ENCODE measurements at places on chromosomes 12 and 14.
A peak's percentile ranks its signal among the peaks of the same experiment; 100 is the strongest.

DNA sequence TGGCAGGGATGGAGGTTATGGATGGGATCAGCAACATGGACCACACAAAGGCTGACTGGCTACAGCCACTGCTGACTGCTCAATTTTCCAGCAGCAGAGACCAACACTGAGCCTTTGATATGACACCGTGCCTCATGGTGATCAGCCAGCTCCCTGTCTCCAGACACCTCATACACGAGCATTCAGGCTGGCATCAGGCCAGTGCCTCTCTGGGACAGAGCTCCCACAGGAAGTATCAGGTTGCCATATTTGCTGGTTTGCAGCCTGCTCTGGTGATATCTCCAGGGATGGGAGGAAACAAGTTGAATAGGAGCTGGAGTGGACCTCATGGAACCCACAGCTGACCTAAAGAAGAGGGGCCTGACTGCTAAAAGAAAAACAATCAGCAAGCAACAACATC, 471.2 kb upstream of the ATXN7L3B start:
- no peak for DNase-seq

DNA sequence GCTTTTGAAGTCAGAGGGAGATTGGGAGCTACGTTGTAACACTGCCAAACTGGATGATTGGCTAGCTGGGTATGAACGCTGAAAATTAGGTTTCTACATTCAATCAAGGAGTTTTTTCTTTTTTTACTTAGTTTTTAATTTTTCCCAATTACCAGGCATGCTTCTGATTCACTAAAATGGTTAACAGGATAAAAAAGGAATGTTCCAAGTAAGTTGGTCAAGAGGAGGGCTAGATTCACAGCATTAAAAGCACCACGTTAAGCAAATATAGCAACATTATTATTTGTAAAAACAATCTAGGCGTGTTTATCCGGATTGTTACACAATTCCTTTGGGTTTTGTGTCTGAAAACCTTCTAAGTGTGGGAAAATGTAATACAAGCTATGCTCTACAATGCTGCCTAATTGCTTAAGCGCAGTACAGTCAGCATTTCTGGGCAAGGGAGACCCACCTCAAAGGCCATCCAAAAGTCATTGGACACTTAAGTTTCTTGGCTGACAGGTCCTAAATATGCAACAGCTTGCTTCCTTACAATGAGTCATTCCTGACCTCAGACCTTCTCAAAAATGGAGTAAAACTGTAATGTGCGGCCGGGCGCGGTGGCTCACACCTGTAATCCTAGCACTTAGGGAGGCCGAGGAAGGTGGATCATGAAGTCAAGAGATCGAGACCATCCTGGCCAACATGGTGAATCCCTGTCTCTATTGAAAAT, 1.2 kb downstream of the RPLP0 start:
- peak; percentile 81 for DNase-seq

DNA sequence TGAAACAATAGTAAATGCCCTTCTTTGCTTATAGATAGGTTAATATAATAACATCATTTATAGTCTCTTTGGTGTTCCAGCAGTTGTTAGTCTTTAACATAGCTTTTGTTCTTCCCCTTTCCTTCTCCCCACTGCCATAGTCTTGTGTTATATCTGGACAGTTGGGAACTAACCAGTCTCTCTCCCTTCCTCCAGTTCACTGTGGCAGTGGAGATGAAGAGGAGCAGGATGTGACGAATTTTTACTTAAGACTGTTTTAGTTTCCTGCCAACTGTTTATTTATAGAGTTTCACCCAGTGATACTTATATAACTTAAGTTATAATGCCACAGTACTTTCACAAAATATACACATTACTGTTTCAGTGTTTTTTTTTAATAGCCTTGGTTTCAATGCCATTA, 277.4 kb downstream of the PDZRN4 start:
- DNase-seq = no peak

DNA sequence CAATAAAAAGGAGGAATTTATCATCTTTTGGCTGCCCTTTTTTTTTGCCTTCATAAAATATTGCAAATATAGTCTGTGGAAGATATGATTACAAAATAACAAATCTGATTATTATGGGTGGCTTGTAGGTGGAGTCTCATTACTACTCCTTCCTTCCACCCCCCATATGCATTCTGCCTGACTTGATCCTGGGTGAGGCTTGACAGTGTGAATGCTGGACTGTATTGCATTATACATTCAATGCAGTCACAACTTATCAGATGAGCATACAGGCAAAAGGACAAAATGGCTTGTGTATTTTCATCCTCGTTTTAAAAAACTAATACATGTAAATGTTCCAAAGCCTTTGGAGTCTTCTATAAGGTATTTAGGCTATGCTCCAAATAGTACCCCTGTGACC, 186.3 kb downstream of the ANO4 start:
- DNase-seq = no peak

GRCh38 chr14:88998027-88998426, 173.6 kb downstream of the TTC8 start:
- DNase-seq = no peak

GRCh38 chr14:96821501-96821900, 24.3 kb downstream of the VRK1 start:
- no peak for DNase-seq

DNA sequence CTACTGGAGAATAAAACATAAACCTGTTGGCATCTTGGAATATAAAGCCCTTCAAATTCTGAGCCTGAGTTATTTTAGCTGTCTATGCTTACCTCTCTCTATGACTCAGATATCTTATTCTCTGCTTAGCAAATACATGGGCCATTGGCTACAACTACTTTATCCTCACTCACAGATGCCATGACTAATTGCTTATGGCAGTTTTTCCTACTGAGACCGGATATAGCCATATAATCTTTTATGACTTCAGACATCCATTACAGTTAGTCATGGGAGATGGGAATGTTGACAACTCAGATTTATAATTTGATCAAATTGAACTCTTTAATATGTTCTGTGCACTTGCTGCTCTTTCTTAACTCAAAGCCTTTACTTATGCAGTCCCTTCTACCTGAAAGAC, 502.4 kb upstream of the ATP2B1 start:
- peak; percentile 94 for DNase-seq

DNA sequence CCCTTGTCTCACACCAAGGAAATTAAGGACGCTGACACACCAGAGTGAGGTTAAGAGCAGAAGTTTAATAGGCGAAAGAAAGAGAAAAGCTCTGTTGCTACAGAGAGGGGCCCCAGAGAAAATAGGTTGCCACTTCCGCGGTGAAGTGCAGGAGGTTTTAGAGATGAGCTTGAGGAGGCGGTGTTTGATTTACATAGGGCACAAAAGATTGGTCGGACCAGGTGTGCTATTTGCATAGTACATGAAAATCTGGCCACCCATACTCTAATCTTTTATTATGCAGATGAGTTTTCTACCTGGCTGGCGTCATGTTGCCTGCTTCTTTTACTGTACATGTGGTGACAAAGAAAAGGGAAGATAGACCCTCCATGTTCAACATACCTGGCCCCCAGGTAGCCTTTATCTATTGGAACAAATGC, 23.3 kb upstream of the MYF6 start:
- no peak for DNase-seq

DNA sequence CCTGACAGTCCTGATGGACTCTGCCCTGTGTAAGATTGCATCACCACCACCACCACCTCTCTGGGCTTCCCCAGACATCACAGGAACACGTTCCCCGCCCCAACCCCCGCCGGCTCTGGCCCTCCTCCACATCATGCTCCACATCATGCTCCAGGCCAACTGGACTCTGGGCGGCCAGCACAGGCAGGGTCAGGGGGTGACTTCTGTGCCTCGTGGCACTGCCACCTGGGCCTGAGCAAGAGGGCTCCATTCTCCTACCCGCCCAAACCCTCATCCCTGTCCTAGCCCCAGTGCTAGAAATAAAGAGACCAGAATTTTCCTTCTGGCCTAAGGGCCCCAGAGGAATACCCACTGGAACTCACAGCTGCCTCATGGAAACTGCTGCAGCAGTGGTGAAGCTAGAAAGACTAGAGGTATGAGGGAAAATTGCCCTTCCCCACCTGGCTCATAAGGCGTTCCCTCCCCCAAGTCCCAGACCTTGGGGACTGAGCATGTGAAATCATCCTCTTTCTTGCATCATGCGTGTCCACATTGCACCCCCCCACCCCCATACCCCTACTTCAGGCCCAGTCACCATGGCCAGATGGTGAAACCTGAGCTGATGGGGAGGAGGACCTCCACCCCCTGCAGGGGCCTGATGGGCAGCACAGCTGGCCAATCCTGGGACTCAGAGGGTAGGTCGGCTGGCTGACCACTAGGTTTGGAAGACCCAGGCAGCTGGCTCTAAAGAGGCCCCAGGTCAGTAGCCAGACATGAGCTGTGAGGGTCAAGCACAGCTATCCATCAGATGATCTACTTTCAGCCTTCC, at the start of gene INHBE:
TSS of gene INHBE (plus strand) at position 742 of the 808 bp plus-strand sequence. CDS start 230 bp downstream, outside the sequence.
- peak; percentile 69 for DNase-seq

GRCh38 chr12:92134638-92135274, 10.9 kb downstream of the BTG1 start:
- DNase-seq = peak; percentile 84

- DNase-seq = no peak
These were observed 6.3 kb upstream of the USP44 start for GRCh38 chr12:95557625-95558024.

DNA sequence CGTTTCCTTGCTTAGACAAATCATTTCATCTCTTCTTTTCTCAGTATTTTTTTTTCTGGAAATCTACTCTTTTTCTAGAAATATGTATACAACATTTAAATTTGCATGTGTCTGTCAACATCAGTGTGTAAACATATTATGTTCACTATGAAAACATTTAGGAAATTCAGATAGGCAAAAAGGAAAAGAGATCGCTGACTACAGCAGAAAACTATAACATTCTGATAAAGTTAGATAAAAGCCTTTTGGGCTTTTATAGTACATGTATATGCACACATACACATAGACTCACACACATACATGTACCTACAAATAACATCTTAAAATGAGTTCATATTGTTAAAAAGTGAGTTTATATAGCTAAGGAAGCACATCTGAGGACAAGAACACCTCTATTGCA, 142.1 kb downstream of the RAD51B start:
- DNase-seq = no peak

DNA sequence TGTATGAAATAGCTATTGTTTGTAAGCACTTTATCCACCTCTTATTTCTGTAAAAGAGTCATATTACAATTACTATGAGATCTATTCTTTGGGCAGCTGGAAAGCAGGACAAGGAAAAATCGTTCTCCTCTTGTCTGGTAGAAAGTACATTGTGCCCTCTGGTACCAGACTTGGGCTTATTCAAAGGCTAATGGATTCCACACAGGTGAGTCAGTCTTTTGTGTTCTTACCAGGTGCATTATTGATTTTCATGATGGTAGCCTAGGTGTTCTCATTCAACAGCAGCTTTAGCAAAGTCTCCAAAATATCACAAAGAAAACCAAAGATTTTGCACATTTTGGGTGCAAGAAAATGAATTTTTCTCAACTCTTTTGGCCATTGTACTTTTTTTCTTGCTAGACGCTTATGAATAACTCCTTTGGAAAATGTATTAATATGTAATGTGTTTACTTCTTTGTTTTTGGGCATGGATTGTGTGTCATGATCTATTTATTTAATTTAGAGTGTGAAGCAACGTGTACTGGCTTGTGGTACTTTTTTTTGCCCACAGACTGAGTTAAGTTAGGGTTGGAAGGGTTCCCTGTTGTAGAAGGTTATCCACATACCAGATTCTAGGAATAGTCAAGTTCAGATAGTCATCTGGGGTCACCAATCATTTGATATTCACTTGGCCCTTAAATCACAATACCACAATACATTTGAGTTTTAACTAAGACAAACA, 26.2 kb downstream of the MNAT1 start:
- no peak for DNase-seq

DNA sequence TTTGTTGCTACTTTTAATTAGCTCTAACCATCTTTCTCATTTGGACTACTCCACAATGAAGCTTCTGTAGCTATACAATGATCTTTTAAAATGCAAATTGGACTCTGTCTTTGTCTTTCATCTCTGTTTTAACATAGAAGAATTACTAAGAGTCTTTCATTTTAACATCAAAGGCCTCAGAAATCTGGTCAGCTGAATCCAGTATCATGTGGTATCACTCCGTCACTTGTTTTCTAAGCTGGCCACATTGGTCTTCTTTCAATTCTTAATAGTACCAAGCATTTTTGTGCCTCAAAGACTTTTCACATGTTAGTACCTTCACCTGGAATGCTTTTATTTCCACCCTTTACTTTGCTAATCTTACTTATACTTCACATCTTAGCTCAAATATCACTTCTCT, 95.5 kb upstream of the SLC16A7 start:
- DNase-seq = no peak

DNA sequence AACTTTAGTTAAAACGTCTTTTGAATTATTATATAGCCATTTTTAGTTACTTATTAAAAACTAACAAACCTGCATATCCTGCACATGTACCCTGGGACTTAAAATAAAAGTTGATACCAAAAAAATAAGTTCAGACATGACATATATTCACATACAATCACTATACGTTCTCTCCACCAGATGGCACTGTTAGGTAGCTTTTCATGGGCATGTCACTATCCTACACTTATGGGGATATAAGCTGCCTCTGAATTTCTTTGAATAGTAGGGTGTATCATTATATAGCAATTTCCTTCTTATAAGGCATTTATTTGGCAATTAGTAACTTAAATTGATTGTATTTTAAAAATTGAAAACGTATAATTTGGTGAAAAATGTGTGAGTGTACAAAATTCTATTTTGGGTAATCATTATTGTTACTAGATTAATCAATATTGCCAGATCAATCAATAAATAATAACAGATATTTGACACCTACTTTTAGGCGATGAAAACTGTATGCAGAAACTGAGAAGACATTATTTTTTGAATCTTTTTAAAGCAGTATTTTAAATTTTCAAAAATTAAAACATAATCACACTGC, 31.8 kb upstream of the OR10A7 start:
- peak; percentile 63 for DNase-seq

DNA sequence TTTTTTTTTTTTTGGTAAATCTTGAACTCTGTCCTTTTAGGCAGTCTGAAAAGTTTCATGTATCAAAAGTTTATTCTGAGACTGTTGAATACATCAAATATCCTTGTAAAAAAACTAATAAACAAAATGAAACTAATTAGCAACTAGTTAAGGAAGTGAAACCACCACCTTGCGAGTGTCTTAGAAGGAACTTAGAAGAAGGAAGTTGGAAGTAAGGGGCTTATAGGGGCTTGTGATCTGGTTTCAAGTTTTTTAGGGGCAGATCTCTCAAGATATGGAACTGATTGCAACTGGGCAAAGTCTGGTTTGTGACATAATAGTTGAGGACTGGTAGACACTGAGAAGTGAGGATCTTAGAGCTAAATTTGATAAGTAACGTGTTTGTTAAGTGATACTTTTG, 748.8 kb downstream of the C12orf50 start:
- DNase-seq = no peak

- no peak for DNase-seq
These were observed 200.2 kb downstream of the CHST11 start for GRCh38 chr12:104656921-104657320.

DNA sequence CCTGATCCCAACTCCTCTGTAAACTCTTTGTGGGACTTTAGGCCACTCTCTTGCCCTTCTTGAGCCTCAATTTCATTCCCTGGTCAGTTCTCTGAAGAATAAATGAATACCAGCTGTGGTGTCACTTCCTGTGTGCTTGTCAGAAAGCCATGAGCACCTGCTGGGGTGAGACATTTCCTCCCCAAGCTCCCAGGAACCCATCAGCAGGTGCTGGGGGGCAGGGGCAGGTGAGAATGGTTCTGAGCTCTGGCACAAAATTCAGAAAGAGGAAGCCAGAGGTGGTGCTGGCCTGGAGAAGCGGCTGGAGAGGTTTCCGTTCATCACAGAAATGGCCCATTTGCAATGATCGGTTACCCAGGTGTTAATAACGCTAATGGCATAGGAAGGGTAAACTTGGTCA, 14.9 kb downstream of the LHX5 start:
- no peak for DNase-seq
